Stimulated activated CD8-positive, alpha-beta memory T cell treated with anti-CD3 and anti-CD28 coated beads, Interleukin-4, amount 100 ng/mL, for 1 hour (primary cell): ENCODE measurements at places on chromosomes 6 and 20.

GRCh38 chr20:22100686-22101085 is 395.2 kb downstream of the PAX1 start:
- DNase-seq = no peak

DNA sequence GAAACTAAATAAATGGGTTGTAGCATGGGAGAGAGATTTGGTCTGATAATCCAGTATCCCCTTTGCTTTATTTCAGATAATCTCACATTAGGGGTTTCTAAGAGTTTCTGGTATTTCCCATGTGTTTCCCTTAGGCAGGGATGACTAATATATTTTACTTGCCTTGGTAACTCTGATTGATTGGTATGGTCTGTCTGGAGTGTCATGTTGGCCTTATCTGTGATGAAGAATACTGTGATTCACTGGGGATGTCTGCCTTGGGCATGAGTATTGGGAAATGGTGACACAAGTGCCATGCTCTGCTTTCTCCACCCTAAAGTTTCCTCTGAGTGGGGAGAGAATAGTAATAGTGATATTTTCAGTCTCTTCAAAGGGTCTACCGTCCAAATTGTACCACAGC is 10.1 kb downstream of the SLC22A2 start:
- no peak for DNase-seq

DNA sequence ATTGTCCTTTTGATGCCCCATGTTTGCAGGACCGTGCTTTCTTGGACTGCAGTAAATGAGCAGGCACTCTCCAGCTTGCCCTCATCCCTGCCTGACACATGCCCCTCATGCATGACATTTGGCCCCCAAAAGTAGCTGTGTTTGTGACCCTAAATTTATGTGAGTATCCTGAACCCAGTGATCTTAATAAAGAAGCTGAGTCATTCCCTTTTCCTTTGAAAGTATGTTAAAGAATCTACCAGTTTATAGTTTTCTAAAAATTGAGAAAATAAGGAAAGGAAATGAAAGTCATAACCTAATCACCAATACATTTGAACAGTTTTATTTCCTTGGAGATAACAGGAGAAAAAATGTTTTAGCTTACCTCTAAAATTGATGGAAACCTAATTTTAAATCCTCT is 3.4 kb upstream of the SLC22A23 start:
- no peak for DNase-seq

- DNase-seq = no peak
These were observed 1.0 kb downstream of the PCIF1 start for GRCh38 chr20:45935416-45936046.

- DNase-seq = no peak
These were observed 184.8 kb upstream of the ECI2 start for GRCh38 chr6:4319981-4320683.

DNA sequence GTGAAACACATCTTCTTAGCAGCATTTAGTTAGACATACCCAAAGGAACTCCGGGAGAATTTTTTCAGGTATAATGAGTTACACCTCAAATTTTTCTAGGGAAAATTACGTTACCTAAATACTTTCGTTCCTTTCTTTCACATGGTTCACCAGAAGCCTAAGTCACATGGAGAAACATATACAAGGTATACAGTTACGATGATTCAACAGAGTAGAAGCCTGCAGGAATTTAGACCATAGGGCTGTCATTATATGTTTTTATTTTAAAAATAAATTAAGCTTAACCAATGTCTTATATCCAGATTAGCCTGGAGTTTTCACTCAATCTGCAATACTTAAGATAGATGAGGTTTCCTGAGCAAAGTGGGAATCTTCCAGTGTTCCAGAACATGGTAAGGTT is 549.5 kb upstream of the JARID2 start:
- no peak for DNase-seq
